ENCODE measurements at places on chromosomes 13 and 19. TPM values are rescaled to one million over a fixed set of nuclear protein-coding genes. Genes with fewer than 3 reads are reported as not detected.

MEIOSIN gene
- not detected for total RNA-seq

SWSAP1 gene
- 2.1 TPM for total RNA-seq

PEAK3 gene
- not detected for total RNA-seq

STARD13 gene
- 36.4 TPM for total RNA-seq

PDE4C gene
- 69.8 TPM for total RNA-seq

Data from glutamatergic neuron (in vitro differentiated cells).